ENCODE measurements at places on chromosomes 5 and 9.
A peak's percentile ranks its signal among the peaks of the same experiment; 100 is the strongest.

DNA sequence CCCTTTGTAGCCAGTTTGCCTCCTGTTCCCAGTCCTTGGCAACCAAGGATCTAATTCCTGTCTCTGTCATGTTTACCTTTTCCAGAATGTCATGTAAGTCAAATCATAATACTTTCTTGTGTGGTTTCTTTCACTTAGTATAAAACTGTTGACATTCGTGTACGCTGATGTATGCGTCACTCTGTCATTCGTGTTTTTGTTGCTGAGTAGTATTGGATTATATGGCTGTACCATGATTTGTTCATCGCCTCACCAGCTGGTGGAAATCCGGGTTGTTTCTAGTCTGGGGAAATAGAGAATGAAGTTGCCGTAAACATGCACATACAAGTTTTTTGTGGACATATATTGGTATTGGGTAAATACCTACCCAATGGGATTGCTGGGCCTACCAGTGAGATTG is 97.4 kb downstream of the ANGPTL2 start:
- H3K27me3 ChIP-seq = no peaks in the 10 kb centered on the region
- peaks cover 4% of the 10 kb centered on the region for H3K4me1 ChIP-seq
- H3K27ac ChIP-seq = no peak overlapping the region
- no peaks in the 10 kb centered on the region for H3K36me3 ChIP-seq
- DNase-seq = no peak

DNA sequence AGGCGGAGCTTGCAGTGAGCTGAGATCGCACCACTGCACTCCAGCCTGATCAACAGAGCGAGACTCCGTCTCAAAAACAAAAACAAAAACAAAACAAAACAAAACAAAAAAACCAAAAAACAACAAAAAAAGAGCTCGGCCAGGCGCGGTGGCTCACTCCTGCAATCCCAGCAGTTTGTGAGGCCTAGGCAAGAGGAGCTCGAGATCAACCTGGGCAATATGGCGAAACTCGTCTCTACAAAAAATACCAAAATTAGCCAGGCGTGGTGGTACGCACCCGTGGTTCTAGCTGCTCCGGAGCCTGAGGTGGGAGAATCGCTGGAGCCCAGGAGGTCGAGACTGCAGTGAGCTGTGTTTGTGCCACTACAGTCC is 20.2 kb downstream of the TRIM7 start:
- no peaks in the 10 kb centered on the region for H3K4me1 ChIP-seq
- H3K27ac ChIP-seq = no peak overlapping the region
- no peak for DNase-seq

- no peak for DNase-seq
- no peak overlapping the region for H3K27ac ChIP-seq
- no peaks in the 10 kb centered on the region for H3K4me1 ChIP-seq
- no peaks in the 10 kb centered on the region for H3K27me3 ChIP-seq
- H3K4me3 ChIP-seq = no peak overlapping the region
- H3K36me3 ChIP-seq = no peaks in the 10 kb centered on the region
These were observed 1.1 kb upstream of the OTULINL start for GRCh38 chr5:14580398-14581034.

DNA sequence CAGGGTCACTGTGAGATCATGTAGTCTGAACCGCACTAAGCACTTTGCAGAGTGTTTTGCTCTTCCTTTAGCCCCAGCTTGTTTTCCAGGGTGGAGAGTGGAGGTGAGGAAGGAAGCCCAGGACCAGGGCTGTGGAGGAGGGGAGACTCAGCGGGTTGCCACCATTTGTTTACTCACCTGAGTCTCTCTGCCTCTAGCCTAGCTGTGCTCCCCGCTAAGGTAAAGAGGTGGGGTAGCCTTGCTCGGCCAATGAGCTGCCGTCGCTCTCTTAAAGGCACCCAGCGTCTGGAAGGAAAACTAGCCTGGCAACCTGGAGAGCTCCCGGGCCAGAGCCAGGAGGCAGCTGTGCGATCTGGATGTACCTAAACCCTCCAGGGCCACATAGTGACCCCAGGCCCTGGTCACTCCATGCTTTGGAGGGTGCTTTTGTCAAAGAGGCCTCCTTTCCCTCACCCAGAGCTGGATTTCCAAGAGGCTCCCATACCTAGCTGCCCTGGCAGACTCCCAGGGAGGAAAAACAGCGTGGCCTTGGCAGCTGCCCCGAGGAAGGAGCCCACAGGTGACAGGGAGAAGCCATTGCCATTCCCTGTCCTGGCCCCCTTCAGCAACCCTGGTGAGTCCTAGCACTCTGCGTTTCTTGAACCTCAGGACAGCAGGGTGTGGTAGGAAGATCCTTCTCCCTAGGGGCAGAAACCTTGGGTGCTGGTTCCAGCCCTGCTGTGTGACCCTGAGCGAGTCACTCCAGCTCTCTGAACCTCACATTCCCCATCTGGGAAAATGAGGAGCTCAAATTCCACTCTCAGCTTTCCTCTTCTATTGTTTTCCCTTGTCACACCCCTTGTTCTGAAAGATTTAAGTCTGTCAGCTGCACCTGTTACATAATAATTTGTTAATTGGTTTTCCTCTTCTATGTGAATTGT is 42.4 kb upstream of the LARP1 start:
- H3K4me3 ChIP-seq = no peak overlapping the region
- DNase-seq = peak; percentile 85
- peaks cover 7% of the 10 kb centered on the region for H3K4me1 ChIP-seq
- no peaks in the 10 kb centered on the region for H3K36me3 ChIP-seq

- DNase-seq = no peak
- no peak overlapping the region for H3K27ac ChIP-seq
- no peaks in the 10 kb centered on the region for H3K36me3 ChIP-seq
- H3K27me3 ChIP-seq = no peaks in the 10 kb centered on the region
These were observed 182.8 kb upstream of the TARS1 start for GRCh38 chr5:33257807-33258429.

DNA sequence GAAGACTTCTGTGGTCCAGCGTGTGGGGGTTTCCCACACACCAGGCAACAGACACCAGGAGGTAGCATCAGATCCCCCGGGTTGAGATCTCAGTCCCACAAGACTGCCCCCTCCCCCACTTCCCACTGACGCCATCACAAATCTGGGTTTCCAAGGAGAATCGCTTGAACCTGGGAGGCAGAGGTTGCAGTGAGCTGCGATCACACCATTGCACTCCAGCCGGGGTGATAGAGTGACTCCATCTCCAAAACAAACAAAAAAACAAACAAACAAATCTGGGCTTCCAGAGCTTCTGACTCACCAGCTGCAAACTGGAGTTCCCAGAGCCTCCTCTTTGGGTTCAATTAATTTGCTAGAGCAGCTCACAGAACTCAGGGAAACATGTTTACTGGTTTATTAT is 4.7 kb upstream of the GBGT1 start:
- peaks cover under 1% of the 10 kb centered on the region for H3K27me3 ChIP-seq
- no peaks in the 10 kb centered on the region for H3K4me1 ChIP-seq
- DNase-seq = peak; percentile 72
- no peak overlapping the region for H3K27ac ChIP-seq
- no peaks in the 10 kb centered on the region for H3K36me3 ChIP-seq
- no peak overlapping the region for H3K4me3 ChIP-seq

DNA sequence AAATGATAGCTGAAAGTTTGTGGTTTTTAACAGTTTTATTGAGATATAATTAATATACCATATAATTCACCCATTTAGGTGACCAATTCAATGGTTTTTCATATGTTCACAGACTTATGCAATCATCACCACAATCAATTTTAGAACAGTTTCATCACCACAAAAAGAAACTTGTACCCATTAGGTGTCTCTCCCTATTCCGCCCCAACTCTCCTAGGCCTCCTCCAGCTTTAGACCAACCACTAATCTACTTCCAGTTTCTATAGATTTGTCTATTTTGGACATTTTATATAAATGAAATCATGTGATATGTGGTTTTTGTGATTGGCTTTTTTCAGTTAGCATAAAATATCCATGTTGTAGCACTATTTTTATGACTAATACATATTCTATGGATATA is 38.6 kb downstream of the YTHDC2 start:
- H3K4me1 ChIP-seq = no peaks in the 10 kb centered on the region
- H3K36me3 ChIP-seq = peaks cover 2% of the 10 kb centered on the region
- no peak overlapping the region for H3K4me3 ChIP-seq
- no peaks in the 10 kb centered on the region for H3K27me3 ChIP-seq
- DNase-seq = no peak
